Effector memory CD4-positive, alpha-beta T cell (primary cell): ENCODE measurements at places on chromosomes 11 and 22.

- no peak for DNase-seq
Measured at GRCh38 chr11:22049276-22049675, 143.6 kb upstream of the ANO5 start.

DNA sequence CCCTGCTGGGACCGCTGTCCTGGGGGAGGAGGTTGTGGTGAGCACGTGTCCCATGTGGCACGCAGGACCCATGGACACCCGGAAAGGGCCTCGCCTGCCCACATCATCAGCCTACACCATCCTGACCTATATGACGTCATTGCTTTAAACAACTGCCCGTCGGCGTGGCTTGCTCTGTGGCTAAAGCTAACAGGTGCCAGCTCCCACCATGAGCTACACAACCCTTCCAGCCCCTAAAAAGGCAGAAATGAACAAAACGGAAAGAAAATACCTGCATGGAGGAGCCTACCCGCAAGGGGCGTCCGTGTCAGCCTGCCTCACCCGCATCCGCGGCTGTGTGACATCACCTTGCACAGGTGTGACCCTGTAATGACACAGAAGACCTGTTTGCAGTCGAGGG lies 481.8 kb downstream of the BRD1 start:
- DNase-seq: no peak

DNA sequence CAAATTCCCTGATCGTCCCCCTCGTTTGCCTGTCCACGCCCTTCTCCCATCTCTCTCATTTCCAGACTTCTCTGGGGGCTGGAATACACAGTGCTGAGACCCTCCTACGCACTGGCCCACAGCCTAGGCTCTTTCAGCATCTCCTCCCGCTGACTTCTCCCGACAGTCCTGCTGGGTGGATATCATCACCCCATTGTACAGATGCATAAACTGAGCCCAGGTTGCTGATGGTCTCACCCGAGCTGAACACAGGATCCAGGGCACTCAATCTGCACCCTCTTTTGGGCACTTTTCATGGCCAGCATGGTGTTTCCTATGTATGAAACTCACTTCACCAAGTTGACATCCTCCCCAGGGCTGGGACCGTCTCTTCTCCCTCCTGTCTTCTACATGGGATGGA lies 31.7 kb upstream of the PICK1 start:
- no peak for DNase-seq

DNA sequence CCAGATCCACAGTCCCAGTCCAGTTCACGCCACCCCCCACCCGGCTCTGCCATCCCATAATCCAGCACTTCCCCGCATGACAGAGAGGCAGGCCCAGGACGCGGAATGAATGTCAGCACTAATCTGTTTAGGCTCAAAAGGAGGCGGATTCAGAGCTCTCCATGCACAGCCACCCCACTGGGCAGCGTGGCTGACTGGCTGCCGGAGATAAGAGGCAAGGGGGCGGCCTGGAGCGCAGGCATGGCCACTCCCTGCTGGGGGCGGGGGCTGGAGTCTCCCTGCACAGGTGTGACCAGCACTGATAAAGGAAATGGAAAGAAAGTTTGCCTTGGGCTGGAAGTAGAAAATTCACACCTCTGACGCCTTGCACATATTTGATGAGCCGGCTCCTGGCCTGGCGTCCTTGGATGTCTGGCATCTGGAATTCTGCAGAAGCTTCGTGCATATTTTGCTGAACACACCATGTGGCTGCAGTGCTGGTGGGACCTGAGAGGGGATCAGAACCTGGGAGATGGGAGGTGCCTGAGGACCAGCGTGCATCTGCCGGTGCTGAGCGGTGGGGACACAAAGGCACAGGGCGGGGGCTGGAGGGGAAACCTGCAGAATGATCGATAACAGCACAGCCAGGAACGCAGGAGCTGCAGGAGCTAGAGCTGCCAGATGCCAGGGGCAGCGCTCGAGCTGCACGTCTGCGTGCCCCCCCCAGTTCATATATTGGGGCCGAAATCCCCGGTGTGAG lies 344.4 kb downstream of the CTTN start:
- no peak for DNase-seq

- DNase-seq: no peak
Measured at GRCh38 chr11:117978991-117979390, 7.2 kb upstream of the IL10RA start.

DNA sequence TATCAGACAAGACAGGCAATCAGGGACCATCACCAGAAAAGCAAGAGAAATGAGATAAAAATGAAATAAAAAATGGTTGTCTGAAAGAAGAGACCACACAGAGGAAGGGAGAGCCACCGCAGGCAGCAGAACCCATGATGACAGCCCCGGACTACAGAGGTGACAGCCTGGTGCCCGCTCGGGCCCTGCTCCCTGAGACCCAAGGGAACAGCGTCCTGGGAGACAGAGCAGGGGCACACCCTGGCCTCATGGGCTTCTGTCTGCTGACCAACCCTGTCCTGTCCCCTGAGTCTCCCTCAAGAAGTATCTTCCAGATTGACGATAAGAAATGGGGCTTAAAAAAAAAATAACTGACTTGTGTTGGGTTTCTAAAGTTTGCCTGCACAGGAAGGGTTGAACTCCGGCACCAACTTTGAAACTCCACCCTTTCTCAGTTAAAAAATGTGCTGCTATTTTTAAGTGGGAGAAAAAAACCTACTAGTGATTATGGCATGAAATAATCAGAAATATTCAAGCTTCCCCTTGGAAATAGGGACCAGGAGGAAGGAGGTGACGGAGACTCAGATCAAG lies 70.1 kb upstream of the TTLL12 start:
- no peak for DNase-seq

GRCh38 chr11:16899708-16900303 lies 114.4 kb downstream of the PLEKHA7 start:
- DNase-seq: no peak

- no peak for DNase-seq
Measured at GRCh38 chr22:27431081-27431480, 370.5 kb downstream of the MN1 start.
